Liver (tissue), 10 donors: ENCODE measurements at places on chromosomes 5 and 9. TPM values are rescaled to one million over a fixed set of nuclear protein-coding genes. Genes with fewer than 3 reads are reported as not detected.

GRCh38 chr5:157563929-157564716 lies 11.5 kb downstream of the ADAM19 start:
- DNase-seq, result peak; percentile 38
- H3K27me3 ChIP-seq, result no peaks in the 10 kb centered on the region
- H3K36me3 ChIP-seq, result no peaks in the 10 kb centered on the region
- peak overlapping the region; percentile 74 for H3K4me3 ChIP-seq
- H3K27ac ChIP-seq, result peak overlapping the region; percentile 81

GRCh38 chr5:132259069-132259851 lies 1.8 kb downstream of the PDLIM4 start:
- H3K27me3 ChIP-seq, result no peaks in the 10 kb centered on the region
- DNase-seq, result peak; percentile 30
- peak overlapping the region; percentile 53 for H3K27ac ChIP-seq
- no peaks in the 10 kb centered on the region for H3K36me3 ChIP-seq
- H3K4me3 ChIP-seq, result no peak overlapping the region

OSMR gene
- 4.3 TPM for total RNA-seq

SUB1 gene
- 57.6 TPM for total RNA-seq

DNA sequence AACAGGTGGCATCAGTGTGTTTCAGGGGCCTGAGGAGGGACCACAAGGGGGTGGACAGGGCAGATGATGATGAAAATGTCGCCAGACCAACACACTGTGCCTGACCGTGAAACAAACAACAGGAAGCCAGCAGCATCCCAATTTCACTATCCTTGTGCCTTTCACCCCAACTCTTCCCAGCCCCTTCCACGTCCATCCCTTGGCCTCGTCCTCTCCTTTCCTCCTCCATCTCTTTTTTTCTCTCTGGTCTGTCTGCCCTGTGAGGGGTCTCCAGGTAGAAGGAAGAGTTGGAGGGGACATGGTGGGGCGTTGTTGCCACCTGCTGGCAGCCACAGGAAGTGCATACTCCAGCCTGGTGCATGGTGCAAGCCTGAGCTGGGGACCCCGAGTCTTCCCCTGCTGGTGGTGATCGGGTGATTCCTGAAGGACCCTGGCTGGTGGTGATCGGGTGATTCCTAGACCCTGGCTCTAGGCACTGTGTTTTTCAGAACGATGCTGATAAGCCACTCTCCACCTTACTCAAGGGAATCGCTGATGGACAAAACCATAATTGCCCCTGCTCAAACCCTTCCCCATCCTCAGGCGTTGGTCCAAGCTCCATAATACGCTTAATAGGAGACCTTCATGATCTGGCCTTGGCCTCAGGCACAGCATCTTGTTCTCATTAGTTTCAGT lies 21.7 kb upstream of the NSD1 start:
- no peaks in the 10 kb centered on the region for H3K36me3 ChIP-seq
- H3K4me1 ChIP-seq, result peaks cover 24% of the 10 kb centered on the region
- H3K27me3 ChIP-seq, result no peaks in the 10 kb centered on the region
- H3K4me3 ChIP-seq, result no peak overlapping the region

DNA sequence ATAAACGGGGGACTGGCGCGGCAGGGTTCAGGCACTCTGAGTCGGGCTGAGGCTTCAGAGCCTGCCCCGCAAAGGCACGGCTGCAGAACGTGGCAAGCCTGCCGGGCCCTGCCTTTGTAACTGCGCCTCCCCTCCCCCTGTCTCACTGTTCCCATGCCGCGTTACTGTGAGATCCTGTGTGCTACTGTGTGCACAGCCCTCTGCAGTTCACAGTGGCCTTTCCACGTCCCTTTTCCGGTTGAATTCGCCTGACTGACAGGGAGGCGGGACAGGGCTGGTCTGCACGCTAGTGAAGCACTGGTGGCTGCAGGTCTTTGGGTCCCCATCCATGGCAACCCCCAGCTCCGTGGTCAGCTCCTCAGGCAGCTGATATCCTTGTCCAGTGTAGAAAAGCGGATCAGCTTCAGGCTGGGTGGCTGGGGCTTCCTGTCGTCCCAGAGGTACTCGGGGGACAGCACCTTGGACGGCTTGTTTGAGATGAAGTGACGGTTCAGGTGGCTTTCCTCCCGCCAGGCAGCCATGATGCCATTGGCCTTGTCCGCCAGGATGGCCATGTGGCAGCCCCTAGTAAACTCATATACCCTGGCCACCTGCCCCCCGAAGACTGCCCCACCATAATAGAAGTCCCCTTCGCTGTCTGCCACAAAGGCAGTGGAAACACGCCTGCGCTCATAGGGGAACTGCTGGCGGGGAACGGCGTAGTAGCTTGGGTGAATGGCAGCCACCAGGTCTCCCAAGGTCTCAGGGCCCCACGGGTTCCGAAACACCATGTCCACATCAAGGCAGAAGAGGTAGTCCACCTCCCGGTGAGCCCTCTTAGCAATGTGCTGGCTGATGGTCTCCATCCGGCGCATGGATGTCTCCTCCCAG lies 10.3 kb downstream of the GBGT1 start:
- H3K4me1 ChIP-seq, result peaks cover 4% of the 10 kb centered on the region
- no peak overlapping the region for H3K27ac ChIP-seq
- no peaks in the 10 kb centered on the region for H3K36me3 ChIP-seq
- no peaks in the 10 kb centered on the region for H3K27me3 ChIP-seq
- DNase-seq, result no peak

GRCh38 chr5:101424530-101425175 lies 521.6 kb upstream of the ST8SIA4 start:
- H3K4me1 ChIP-seq, result no peaks in the 10 kb centered on the region
- H3K36me3 ChIP-seq, result no peaks in the 10 kb centered on the region
- no peaks in the 10 kb centered on the region for H3K27me3 ChIP-seq
- H3K4me3 ChIP-seq, result no peak overlapping the region
- no peak for DNase-seq

DNA sequence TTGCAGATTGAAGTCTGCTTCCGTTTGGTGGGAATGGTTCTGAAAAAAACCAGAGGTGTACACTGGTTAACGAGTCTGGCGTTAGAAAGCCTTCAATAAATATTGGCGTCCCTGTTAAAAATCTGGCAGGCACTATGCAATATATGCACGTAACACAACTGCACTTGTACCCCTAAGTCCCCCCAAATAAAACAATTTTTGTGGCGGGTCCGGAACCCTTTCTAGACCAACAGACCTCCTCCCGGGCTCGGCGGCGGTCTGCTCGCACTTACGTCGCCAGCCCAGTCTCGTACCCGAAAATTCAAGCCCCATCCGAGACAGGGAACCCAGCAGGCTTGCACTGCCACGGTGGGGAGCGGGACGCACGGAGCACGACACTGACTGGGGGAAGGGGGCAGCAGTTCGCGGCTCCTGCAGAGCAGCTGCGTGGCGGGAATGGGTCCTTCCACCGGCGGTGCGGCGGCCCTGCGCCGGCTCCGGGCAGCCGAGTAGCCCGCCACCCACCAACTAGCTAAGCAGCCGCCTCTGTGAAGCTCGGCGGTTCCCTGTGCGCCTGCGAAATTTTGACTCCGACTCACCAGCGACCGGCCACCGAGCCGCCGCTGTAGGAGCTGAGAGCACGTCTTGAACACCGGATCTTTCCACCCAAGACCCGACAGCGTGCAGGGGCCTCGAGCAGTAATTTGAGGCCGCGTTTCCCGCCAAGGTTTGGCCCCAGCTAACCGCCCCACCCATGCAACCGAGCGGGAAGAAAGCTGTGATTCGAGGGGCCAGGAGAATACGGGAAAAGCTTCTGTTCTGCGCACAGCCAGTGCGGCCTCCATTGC lies 3.9 kb downstream of the MCIDAS start:
- H3K36me3 ChIP-seq, result no peaks in the 10 kb centered on the region
- no peak overlapping the region for H3K4me3 ChIP-seq
- no peak overlapping the region for H3K27ac ChIP-seq
- peaks cover 10% of the 10 kb centered on the region for H3K4me1 ChIP-seq
- H3K27me3 ChIP-seq, result peaks cover 27% of the 10 kb centered on the region

KIF3A gene
- 0.92 TPM for total RNA-seq

- no peaks in the 10 kb centered on the region for H3K27me3 ChIP-seq
- no peaks in the 10 kb centered on the region for H3K36me3 ChIP-seq
- no peak for DNase-seq
Observed at GRCh38 chr5:118557251-118557661, 431.1 kb downstream of the DTWD2 start.

TPPP gene
- 0.61 TPM for total RNA-seq

ANKRD55 gene
- total RNA-seq, result 1.0 TPM

GRCh38 chr9:123716339-123716945 lies 213.5 kb downstream of the DENND1A start:
- H3K4me1 ChIP-seq, result no peaks in the 10 kb centered on the region
- no peaks in the 10 kb centered on the region for H3K36me3 ChIP-seq
- H3K27me3 ChIP-seq, result no peaks in the 10 kb centered on the region
- H3K4me3 ChIP-seq, result no peak overlapping the region
- no peak overlapping the region for H3K27ac ChIP-seq

DNA sequence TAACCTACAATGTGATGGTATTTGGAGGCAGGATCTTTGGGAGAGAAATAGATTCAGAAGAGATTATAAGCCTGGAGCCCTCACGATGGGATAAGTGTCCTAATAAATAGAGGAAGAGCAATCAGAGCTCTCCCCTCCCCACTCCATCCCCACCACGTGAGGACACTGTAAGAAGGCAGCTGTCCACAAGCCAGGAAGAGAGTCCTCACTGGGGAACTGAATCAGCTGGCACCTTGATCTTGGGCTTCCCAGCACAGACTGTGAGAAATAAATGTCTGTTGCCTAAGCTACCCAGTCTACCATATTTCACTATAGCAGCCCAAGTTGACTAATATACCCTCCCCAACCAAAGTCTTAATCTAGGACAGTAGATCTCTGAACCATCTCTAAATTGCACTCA lies 118.1 kb downstream of the SUSD1 start:
- H3K36me3 ChIP-seq, result no peaks in the 10 kb centered on the region
- no peak overlapping the region for H3K27ac ChIP-seq
- H3K27me3 ChIP-seq, result no peaks in the 10 kb centered on the region
- peaks cover 8% of the 10 kb centered on the region for H3K4me1 ChIP-seq

DNA sequence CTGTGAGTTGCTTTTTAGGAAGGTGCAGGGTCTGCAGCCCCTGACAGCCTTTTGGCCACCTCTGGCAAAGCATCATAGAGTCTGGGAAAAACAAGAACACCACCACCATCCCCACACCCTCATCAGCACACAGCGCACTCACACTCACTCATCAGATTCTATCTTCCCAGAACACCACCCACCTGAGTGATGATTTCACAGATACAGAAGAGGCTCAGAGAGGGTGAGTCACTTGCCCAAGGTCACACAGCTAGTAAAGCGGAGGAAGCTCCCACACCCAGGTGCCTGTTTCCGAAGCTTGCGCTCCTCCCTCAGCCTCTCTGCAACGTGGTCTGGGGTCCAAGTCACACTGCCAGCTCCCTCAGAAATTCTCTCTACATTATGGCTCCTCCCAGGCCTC lies 41.8 kb upstream of the HRH2 start:
- no peaks in the 10 kb centered on the region for H3K4me1 ChIP-seq
- H3K36me3 ChIP-seq, result no peaks in the 10 kb centered on the region
- H3K4me3 ChIP-seq, result no peak overlapping the region
- DNase-seq, result no peak

DNA sequence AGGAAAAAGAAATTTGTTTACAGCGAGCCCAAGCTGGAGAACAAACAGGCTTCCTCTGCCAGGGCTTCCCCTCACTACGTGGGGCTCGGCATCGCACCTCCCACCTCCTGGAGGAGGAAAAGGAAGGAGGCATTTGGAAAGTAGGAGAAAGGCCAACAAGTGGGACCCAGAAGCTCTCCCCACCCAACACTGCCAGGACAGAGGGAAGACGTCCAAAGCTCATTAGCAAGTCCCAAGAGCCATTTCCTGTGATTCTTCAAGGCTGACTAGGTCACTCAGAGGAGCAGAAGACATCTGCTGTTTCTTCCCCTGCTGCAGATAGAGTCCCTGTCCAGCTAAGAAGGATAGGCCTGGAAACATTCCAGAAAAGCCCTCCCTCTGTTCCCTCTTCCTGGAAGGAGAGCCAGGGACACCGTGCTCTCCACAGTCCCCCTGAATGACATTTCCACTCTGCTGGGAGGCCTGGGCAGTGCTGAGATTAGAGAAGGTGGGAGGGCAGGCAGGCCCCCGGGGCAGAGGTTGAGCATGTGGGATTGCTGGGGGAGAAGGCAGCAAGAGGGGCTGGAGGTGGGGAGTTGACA lies 57.0 kb upstream of the NEURL1B start:
- H3K27ac ChIP-seq, result peak overlapping the region; percentile 70
- H3K36me3 ChIP-seq, result no peaks in the 10 kb centered on the region
- no peaks in the 10 kb centered on the region for H3K27me3 ChIP-seq
- no peak overlapping the region for H3K4me3 ChIP-seq
- no peak for DNase-seq
- H3K4me1 ChIP-seq, result no peaks in the 10 kb centered on the region

PCDHGA5 gene
- total RNA-seq, result 0.50 TPM

GRCh38 chr9:113578279-113578865 lies 114.8 kb downstream of the RGS3 start:
- H3K27ac ChIP-seq, result no peak overlapping the region
- H3K4me1 ChIP-seq, result peaks cover 12% of the 10 kb centered on the region
- no peaks in the 10 kb centered on the region for H3K27me3 ChIP-seq
- DNase-seq, result no peak

SV2C gene
- under 0.01 TPM for total RNA-seq
